NCI-H187 (cell line): ENCODE measurements at places on chromosomes 3 and 15.

- DNase-seq, result no peak
These were observed 258.9 kb downstream of the PDZRN3 start for GRCh38 chr3:73365756-73366397.

DNA sequence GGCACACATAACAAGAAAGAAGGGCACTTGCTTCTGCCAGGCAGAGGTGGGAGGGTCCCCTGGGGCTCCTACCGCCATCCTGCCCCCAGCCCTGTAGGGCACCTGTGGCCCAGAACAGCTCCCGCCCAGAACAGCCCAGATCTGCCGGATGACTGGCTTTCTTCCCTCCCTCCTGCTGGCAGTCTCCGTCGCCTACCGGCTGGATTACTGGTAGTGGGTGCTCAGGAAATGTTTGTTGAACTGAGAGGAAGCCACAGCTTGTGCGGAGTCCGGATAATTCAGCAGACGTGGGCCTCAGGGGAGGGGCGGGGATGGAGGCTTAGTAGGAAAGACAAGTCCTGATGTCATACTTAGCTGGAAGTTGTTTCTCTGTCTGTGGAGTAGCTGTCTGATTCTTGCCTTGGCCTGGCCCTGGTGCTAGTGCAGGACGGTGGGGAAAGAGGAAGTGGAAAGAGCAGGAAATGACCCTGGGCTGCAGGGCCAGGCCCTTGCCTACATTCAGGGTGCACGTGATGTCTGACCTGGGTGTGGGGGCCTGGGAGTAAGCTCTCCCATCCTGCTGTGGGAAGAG lies 6.7 kb downstream of the CCDC9B start:
- no peak for DNase-seq

- no peak for DNase-seq
These were observed 10.5 kb downstream of the GHSR start for GRCh38 chr3:172437713-172438112.

DNA sequence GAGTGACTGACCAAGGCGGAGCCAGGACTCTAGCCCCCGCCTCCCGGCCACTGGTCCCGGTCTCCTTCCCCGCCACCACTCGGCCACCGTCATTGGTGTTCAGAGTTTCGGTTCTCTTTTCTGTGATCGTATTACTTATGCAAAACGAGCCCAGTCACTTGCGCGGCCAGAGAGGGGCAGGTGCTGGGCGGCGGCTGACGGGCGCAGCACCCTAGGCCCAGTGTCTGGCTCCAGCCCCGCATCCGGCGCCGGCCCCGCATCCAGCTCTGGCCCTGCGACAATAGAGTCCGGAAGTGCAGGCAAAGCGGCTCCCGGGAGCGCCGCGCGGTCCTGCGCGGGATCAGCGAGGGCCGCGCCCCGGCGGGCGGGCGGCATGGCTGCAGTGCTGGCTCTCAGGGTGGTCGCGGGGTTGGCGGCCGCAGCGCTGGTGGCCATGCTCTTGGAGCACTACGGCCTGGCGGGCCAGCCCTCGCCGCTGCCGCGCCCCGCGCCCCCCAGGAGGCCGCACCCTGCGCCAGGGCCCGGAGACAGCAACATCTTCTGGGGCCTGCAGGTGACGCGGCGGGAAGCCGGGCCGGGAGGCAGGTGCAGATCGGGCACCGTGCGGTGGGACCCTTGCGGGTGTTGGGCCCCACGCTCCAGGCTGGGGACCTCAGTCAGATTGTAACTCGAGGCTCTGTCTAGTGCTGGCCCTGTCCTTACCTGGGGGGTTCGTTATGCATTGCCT lies at the start of gene TMEM62:
Gene TMEM62, plus strand, starts transcription at position 157 of the 727 bp plus-strand sequence. Its CDS starts 217 bp downstream, at position 374.
- DNase-seq, result peak; percentile 41

- DNase-seq, result no peak
These were observed 10.7 kb upstream of the CNTN6 start for GRCh38 chr3:1082108-1082507.

- no peak for DNase-seq
These were observed 129.4 kb downstream of the VGLL4 start for GRCh38 chr3:11514191-11514821.

DNA sequence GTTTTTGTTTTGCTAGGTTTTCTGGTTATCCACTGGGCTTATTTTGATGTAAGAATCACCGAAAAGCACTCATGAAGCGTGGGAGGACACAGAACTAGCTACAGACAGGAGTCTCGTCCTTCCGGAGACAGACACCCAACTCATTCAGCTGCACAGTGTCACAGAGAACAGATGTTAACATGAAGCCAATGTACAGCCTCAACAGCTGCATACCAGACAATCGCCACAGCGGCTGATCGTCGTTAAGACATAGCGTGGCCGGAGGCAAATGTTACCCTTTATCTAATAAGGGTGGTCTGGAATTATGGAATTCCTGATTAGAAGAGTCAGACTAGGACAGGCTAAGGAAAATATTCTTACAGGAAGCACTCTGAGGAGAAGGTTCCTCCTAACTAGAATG lies 1.1 kb upstream of the PYGO1 start:
- DNase-seq, result no peak

DNA sequence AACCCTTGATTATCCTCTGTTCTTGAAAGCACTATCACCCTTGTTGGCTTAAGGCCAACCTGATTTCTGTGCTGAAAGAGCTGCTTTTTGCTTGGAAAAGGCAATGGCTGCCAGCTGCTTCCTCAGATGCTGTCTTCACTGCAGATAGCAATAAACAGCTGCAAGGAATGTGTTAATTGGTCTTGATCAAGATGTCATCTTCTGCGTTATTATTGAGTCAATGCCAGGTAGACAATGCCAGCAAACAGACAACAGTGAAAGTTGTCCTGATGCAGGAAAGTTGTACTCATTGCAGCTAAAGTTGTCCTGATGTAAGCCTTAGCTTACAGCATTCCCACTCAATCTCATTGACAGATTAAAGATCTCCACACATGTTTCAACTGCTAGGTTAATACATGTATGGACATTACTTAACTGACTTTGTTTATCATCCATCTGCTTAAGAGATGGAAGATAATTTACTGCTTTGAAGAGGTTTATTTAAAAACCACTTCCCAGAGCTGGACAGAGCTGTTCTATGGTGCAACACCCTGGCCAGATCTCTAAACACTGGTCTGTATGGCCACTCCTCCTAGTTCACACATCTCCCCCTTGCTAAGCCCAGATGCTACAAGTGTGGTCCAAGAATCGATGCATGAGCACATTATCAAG lies 251.0 kb upstream of the MCTP2 start:
- DNase-seq, result no peak

DNA sequence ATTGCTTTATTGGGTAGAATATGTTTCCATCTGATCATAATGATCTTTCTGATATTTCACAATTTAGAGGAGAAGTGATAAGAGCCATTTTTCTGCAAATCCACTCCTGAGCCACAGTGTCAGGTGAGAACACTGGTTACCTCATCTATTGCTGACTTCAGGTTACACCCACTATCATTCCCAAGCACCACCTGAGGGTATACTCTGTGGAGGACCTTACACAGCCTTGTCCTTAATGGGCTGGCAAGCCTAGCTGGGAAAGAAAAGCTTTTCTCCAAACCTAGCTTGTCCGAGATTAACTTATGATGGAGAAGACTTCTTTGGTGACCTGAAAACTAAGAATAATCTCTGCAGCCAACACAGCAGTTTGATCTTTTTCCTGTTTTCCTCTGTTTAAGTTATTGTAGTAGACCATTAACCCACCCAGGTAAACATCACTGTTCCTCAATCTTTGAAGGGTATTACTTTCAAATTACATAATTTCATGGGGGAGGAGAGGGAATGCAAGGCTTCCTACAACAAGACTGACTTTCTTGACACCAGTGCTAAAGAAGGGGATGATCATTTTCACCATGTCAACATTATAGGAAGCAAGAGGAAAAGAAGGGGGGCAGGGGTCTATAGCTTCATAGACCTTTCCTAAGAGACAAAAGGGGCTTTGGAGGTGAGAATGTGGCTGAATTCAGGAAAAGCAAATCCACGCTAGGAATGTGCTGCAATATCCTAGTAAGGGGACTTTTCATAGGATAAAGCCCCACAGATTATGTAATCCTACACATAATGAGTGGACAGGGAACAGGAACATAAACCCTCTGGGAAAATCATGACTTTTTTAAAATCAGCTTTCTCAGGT lies 1.7 kb downstream of the NCEH1 start:
- no peak for DNase-seq

DNA sequence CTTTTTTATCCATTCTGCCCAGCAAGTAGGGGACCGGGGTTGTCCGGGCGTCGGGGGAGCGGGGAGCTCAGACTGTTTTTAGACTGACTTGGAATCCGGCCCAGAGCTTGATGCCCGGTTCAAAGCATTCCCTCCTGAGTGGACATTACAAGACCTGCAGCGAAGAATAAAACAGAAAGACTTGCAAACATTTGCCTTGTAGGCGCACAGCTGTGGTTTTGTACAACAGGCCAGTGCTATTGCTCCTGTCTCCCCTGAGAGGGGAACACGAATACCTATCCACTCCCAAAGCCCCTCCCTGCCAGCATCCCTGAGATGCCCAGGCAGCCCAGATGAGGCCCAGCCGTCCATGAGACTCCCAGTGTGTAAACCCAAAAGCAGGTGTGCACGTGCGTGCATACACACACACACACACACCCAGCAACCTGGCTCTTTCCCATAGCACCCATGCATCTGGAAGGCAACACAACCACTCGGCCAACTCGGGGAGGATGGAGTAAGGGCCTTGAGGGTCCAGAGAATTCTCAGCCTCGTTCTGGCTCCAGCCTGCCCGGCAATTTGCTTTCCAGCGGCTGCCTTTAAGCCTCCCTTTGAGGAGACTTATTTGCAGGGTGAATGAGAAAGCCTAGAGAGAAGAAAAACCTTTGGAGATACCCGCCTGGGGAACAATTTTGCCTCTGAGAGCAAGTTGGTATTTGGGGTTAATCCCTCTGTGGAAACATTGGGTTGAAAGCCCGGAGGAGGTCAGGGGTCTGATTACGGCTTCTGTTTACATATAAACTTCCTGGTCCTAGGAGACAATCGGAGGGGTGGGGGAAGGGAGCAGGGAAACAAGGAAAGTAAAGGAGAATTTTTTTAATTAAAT lies 161.0 kb upstream of the HES1 start:
- no peak for DNase-seq

DNA sequence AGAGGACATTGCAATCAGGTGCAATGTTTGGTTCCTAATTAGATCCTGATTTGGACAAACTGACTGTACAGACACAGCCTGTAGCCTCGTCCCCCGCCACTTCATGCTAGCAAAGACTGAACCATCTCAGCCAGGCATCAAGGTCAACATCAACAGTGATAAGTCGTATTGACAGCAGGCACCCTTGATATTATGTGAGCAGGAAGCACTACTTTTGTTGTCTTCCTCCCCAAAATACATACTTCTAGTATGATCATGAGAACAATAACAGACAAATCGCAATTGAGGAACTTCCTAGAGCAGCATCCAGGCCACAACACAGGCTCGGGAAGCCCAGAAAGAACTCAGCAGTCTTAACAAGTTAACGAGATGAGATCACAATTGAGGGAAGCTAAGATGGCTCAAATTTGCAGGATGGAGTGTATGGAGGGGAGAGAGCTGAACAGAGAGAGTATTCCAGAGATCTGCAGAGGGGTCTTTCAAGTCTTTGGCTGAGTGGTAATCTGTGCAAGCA lies 20.4 kb downstream of the TGM5 start:
- DNase-seq, result no peak

DNA sequence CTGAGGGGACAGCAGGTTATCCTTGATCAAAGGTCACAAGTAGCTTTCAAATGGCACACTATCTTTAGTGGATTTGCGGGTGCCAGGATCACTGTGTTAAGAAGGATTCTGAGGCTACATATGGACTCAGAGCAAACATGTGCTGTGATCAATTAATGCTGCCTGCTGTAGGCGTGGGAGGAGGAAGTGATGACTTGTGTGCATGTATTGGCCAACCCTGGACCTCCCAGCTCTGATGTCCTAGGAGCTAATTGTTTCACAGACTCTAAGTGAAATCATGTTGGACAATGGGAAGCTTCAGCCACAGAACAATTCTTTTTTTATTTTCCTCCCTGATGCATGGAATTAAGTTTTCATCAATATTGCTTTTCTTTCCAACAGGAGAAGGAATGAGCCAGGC lies 24.4 kb downstream of the FAH start:
- DNase-seq, result no peak
